ENCODE measurements at places on chromosomes 3 and 15.

GRCh38 chr3:36493051-36493450 is 112.7 kb downstream of the STAC start:
- DNase-seq, result no peak

DNA sequence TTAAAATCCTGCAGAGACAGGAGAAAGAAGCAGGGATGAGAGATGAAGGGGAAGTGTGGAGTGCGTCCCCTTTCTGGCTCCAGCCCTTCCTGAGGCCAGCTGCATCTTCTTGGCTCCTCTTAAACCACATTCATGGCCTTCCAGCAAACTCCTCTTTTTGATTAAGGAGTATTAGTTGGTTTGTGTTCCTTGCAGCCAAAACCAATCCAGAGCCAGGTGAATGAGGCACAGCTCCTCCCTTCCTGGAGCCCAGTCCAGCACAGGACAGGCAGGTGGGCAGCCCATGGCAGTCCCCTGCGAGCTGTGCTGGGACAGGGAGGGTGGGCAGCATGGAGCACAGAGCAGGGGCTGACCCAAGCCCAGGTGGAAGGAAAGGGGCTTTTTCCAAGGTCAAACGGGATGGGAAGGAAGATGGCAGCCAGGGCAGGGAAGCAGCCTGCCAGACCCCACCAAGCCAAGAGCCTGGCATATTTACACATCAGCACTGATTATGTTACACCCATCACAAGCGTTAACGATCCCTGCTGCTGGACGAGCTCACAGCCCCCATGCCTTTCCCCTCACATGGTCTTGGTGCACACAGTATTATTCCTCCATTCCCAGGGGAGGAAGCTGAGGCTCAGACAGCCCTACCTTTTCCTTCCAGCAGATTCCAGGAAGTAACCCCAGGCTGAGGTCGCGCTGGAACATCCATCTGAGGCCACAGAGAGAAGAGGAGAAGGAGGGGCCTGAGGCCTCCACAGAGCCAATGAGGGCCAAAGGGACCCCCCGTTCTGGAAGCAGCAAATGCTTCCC is 175.6 kb downstream of the SMAD6 start:
- no peak for DNase-seq

DNA sequence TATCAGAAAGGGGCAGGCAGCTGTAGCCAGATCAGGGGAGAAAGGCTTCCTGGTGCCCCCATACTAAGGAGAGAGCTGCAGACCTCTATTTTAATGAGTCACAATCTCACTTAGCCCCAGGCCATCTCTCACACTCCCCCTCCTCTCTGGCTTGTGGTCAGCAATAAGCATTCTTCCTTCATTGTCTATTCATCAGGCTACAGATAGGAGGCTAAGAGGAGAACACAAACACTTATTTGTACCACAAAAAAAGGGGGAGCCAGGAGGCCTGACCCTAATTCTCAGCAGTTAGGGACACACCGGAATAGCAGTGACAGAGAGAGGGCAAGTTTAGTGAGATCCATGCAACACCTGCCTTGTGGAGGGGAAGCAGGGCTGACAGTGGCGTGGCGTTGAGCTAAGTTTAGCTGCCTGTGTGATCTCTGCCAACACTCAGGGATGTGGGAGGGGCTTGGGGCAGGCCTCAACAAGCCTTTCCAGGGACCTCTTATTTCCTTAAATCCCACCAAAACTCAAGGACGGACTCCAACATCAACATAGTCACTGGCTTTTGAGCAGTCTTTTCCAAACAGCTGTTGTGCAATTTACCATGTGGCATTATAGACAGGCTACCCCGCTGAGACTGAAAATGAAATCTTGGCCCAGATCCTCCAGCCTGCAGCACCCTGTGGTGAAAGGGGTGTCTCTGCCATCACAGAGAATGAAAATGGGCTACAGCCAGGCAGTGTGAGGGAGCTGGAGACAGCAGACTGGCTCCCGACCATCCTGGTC is 191.9 kb upstream of the TSC22D2 start:
- no peak for DNase-seq

GRCh38 chr3:4688411-4688810 is 195.3 kb downstream of the ITPR1 start:
- no peak for DNase-seq

GRCh38 chr15:66249605-66250174 is 3.9 kb downstream of the MEGF11 start:
- no peak for DNase-seq

DNA sequence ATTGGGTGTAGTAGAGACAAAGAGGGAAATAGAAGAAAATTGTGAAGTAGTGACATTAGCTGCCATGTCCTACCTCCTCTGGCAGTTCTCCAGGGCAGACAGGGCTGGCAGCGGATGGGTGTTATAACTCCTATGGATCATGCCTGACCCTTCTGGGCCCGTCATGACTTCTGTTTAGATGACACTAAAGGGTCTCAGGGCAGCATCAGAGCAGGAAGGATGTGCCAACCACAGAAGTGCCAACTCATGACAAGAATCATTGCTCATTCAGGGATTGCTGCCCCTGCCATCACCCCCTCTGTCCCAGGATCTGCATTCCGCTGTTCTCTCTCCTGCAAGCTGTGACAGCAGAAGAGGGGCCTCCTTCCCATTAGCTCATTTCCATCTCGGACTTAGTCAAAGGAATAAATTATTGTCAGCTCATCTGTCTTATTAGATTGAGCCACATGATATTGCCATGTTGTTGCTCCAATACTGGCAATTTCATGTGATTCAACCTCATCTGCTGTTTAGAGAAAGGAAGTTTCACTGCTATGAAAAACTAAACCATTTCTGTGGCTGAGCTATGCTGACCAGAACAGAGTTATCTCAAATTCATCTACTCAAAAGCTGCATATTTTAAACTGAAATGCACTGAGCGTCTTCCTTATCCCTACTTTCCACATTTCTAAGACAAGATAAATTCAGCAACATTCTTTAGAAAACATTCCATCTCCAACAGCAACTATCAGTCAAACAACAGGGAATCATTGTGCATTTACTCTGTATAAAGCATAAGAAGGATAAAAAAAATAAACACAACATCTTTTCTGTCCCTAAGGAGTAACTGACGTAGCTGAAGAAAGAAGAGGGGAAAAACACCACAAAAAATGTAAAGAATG is 271.6 kb downstream of the FHIT start:
- DNase-seq, result no peak

DNA sequence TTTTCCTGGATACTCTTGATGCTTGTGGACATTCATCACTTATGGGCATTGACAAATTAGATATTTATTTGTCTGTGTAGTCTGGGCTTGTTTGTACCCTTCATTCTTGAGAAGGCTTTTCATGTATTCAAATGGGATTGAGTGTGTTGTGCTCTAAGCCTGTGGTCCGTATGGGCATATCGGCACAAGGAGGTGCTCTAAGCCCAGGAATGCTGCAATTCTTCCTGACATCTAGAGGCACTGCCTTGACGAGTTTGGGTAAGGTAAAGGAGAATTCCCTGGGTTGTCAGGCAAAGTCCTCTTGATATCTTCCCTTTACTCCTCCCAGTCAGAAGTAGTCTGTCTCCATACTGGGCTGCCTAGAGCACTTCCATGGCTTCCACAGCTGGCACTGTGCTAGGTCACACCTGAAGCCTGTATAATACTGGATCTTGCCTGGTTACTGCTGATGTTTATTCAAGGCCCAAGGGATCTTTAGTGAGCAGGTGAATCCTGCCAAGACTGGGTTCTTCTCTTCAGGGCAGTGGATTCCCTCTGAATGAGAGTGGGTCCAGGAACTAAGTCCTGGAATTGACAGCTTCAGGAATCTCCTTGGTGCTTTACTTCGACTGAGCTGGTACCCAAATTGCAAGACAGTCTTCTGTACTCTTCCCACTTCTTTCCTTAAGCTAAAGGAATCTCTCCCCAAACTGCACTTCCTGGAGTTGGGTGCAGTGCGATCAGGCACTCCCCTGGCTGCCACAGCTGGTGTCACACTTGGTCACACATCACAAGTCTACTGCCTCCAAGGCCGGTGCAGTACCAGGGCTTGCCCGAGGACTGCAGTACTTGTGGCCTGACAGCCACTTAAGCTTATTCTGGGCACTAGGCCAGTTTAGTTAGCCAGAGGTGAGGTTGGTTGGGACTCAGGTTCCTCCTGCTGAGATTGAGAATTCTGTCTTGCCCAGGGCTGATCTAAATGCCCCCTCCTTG is 46.0 kb downstream of the GALK2 start:
- DNase-seq, result no peak

Measured in stimulated activated CD4-positive, alpha-beta T cell treated with anti-CD3 and anti-CD28 coated beads, Interleukin-4, amount 100 ng/mL, for 48 hours (primary cell).